Upper lobe of left lung (tissue), 6 donors: ENCODE measurements at places on chromosomes 5 and 9. TPM values are rescaled to one million over a fixed set of nuclear protein-coding genes. Genes with fewer than 3 reads are reported as not detected.
A peak's percentile ranks its signal among the peaks of the same experiment; 100 is the strongest.

NKD2 gene
- total RNA-seq, result 40.2 TPM

SNX24 gene
- total RNA-seq, result 36.6 TPM

NOXA1 gene
- 3.3 TPM for total RNA-seq

GPRIN1 gene
- total RNA-seq, result 1.7 TPM

LCN9 gene
- total RNA-seq, result not detected

MARCOL gene
- total RNA-seq, result not detected

SH3RF2 gene
- 9.5 TPM for total RNA-seq

IL3 gene
- total RNA-seq, result not detected

TAF1L gene
- not detected for total RNA-seq

TUSC1 gene
- total RNA-seq, result 22.5 TPM

C9orf78 gene
- 42.4 TPM for total RNA-seq

PRRX2 gene
- not detected for total RNA-seq

FNIP1 gene
- 45.0 TPM for total RNA-seq

DPYSL3 gene
- total RNA-seq, result 37.3 TPM

MLANA gene
- not detected for total RNA-seq

- DNase-seq, result peak; percentile 40
These were observed 63.1 kb upstream of the RETREG1 start for GRCh38 chr5:16679863-16680262.

DNA sequence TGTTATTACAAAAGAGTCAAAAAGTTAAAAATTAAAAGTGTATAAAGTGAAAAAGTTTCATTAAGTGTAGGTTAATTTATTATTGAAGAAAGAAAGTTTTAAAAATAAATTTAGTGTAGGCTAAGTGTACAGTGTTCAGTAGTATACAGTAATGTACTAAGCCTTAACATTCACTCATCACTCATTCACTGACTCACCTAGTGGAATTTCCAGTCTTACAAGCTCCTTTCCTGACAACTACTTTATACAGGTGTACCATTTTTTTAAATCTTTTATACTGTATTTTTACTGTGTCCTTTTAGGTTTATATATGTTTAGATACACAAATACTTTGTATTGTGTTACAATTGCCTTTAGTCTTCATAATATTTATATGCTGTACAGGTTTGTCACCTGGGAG lies 530.2 kb upstream of the FAM174A start:
- no peak for DNase-seq

GRCh38 chr9:7097785-7098752 lies 340.3 kb downstream of the KDM4C start:
- no peak for DNase-seq

DNA sequence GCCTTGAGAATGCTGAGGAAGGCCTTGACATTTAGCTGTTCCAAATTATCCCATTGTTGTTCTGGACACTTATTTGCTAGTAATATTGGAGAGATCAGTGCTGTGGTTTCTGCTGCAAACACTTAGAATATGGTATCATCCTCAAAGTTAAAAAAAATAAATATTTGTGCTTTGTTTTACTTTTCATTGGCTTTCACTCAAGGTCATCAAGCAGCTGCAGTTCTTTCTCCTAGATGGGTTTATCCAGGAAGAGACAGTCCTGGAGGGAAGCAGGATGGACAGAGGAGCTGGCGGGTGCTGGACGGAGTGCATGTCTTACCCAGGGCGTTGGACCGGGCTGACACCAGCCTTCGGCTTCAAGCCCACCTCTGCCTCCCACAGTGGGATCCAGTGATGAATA lies 193.6 kb downstream of the MTRR start:
- no peak for DNase-seq

DNA sequence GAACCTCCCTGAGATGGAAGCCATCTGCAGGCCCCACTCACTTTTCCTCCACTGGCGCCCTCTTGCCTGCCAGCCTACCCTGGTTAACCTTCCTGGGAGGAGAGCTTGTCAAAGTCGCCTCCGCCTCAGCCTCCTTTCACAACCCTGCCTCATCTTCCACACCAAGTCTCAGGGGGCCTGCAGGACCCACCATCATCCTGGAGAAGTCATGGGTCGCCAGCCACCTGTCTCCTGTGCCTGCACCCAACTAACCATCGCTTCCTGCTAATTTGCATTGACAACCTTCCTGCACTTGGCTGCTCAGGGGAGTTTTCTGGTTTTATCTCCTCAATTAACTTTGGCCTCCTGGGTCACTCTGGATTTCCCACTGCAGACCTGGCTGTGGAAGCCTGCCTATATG lies 52.8 kb upstream of the GRHPR start:
- no peak for DNase-seq

GRCh38 chr9:85516976-85517637 lies 224.6 kb downstream of the AGTPBP1 start:
- no peak for DNase-seq

- no peak for DNase-seq
These were observed 483.1 kb downstream of the BNC2 start for GRCh38 chr9:16387382-16387781.

DNA sequence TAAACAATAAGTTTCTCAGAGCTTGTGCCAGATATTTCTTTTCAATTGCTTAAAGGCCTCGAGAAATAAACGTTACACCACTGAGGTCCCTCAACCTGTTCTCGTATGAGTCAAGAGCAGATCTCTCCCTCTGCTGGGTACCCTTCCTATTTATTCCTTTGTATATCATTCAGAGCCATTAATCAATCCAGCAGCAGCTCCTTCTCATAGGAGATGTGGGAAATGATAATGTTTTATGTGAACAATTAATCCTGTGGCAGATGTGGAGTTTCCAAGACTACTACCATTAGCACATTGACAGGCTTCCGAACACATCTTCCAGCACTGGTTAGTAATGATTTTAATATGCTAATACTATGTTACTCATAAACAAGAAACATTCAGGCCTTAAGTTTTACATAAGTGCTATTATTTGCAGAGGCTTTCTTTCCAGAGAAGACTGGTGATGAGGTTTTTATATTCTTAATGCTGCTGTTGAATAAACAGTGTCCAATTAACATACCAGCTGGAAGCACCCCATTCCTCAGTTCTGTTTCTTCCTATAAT lies 196.5 kb downstream of the ZNF608 start:
- no peak for DNase-seq

GRCh38 chr9:115925424-115925823 lies 228.2 kb upstream of the PAPPA start:
- no peak for DNase-seq

DNA sequence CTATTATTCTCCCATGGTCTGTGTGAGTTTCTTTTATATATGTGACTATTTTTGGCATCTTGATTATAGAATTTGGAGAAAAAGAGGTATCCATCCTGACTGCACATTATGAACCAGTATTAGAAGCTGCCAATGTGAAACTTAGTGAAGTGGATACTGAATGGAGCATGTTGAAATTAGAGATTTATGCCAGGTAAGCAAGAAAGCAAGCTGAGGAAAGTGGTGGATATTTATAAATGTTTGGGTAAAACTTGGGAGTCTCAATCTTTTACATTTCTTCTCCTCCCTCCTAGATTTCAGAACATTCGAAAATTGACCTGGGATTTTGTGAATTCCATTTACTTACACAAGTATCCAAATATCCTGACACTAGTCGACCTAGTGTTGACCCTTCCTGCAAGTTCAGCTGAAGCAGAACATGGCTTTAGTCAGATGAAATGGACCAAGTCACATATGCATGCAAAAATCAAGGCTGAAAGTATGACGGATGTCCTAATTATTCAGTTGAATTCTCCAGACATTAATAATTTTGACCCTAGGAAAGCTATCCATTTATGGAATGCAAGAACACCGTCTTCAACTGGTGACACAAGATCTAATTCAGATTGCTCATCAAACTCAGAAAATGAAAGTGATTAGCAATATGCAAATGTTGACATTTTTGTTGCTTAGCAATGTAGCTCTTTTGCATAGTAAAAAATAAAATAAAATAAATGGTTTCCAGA lies 66.8 kb upstream of the IL7R start:
- no peak for DNase-seq

DNA sequence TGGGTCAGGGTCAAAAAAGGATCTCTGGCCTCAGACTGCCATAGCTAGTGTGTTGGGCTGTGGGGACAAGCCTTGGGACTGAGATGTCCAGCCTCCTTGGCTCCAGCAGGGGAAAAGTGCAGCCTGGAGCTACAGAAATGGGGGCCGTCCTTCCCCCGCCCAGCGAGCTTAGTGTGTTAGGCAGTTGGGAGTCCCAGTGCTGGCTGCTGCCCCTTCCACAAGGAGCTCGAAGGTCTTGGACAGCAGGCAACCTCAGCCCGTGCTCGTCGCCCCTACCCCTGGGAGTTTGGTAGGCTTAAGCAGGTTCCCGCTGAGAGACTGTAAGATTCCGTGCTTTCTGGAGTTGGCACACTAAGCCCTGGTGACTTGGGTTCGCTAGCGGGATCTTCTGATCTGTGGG lies 293.0 kb upstream of the CDH12 start:
- DNase-seq, result peak; percentile 22

DNA sequence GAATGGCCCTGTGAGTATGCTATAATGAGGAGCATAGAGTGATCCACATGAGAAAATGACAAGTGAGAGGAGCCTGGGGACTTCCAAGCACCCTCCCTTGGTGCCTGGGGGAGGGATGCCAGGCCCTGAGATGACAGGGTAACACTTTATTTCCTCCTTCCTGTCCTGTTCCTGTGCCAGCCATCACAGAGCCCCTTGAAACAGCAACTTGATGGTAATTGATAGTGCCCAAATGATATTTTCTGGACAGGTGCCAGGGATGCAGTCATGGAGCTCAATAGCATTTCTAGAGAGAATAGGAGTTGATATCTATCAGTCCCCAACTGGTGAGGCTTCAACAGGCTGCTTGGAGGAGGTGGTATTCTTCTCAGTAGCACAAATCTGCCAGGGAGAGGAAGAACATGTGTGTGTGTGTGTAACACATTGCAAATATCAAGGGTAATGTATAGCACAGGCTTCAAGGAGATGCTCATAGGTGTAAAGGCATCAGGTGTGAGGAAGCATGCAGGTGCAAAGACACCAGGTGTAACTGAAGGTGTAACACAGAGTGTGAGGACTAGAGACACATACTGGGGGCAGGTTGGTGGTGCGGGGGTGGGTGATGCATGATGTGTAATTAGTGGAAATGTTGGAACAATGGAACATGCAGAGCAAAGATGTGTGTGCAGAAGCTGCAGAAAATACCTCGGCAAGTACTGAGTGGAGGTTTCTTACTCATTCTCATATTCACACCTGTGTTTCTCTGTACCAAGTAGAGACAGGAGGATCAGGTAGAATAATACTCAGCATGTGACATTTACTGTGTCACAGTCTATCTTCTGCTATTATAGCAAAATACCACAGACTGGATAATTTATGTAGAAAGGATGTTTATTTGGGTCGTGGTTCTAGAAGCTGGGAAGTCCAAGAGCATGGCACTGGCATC lies 18.1 kb upstream of the WWC1 start:
- DNase-seq, result no peak

- no peak for DNase-seq
These were observed 523.8 kb downstream of the RASEF start for GRCh38 chr9:82539146-82539545.

GRCh38 chr9:98086461-98086860 lies 29.9 kb downstream of the NANS start:
- no peak for DNase-seq

- DNase-seq, result no peak
These were observed 8.3 kb downstream of the TSLP start for GRCh38 chr5:111079846-111080245.

GRCh38 chr9:18007621-18008020 lies 428.8 kb downstream of the SH3GL2 start:
- DNase-seq, result no peak

DNA sequence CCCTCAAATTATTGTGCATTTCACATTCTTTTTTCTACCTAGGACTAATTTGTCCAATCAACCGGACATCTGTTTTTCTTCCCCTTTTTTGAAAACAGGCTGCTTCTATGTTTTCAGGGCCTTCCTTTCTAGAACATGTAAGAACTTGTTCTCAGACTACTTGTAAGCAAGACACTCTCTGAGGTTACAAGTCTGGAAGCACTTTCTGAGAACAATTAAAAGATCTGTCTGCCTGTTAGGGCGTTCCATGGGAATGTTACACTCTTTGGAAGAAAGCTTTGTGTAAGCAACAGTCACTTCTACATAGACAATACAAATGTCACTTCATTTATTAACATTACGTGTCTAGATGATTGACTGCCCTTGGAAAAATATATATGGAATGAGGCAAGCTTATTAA lies 50.9 kb upstream of the HSPB3 start:
- no peak for DNase-seq

- DNase-seq, result peak; percentile 20
These were observed 575.8 kb upstream of the ZNF462 start for GRCh38 chr9:106287091-106287631.

DNA sequence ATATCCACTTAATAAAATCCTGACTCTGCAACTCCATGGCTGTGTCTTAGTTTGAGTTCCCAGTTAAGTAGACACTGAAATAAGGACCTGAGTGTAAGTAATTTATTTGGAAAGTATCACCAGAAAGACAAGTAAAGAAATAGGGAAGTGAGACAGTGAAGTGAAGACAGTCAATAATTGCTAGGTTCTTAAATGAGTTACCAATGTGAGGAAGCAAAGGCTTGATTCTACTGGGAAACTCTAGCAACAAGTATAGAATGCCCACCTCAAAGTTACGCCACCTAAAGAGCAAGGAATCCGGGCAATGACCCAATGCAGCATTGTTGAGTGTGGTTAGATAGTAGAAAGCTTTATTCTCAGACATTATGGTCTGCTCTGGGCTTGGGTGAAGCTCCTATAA lies 383.9 kb downstream of the TLR4 start:
- no peak for DNase-seq

GRCh38 chr9:137454145-137454596 lies 5.0 kb downstream of the NSMF start:
- peak; percentile 64 for DNase-seq

DNA sequence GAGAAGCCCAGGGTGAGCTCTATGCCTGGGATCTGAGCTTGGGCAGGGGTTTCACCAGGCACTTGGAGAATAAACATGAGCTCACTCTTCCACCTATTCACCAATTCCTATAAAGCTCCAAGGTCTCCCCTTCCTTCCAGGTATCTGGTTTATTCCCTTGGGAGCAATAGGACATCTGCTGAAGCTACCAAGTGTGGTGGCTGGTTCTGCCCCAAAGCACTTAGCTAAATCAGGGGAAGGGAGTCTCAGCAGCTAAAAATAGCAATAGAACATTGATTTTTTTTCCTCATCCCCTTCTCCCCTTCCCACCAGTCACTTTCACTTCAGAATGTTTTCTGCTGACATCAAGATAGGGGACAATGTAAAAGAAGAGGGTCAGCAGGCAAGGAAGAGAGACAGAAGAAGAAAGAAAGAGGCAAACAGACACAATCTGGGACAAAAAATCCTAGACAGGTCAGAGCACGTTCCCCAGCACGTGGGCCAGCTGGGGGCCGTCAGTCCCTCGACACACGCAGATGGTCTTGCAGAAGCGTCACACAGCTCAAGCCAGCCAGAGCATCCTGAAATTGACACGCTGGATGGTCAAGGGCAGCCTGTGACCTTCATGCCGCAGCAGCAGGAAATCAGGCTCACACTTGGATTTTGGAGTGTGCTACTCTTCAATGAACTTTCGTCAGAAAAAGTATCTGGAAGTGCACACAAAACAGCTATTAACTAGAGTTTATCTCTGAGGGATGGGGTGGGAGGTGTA lies 176.0 kb downstream of the ZNF608 start:
- DNase-seq, result peak; percentile 43

- no peak for DNase-seq
These were observed 167.8 kb downstream of the RASEF start for GRCh38 chr9:82894961-82895821.

GRCh38 chr5:80885396-80886000 lies 74.7 kb upstream of the RASGRF2 start:
- no peak for DNase-seq
